ENCODE measurements at places on chromosomes 4 and X. TPM values are rescaled to one million over a fixed set of nuclear protein-coding genes. Genes with fewer than 3 reads are reported as not detected.

OFD1 gene
- polyA plus RNA-seq = 91.0 TPM

ITIH6 gene
- not detected for polyA plus RNA-seq

AMTN gene
- not detected for polyA plus RNA-seq

TMPRSS11F gene
- not detected for polyA plus RNA-seq

MPP1 gene
- polyA plus RNA-seq = 24.8 TPM

PCDH18 gene
- 0.53 TPM for polyA plus RNA-seq

S100P gene
- 1.3 TPM for polyA plus RNA-seq

Measured in pancreas (tissue), 10 donors.